NCI-H526 treated with DMSO at 0.1 percent for 48 hours (cell line): ENCODE measurements at places on chromosomes 4 and X.
A peak's percentile ranks its signal among the peaks of the same experiment; 100 is the strongest.

DNA sequence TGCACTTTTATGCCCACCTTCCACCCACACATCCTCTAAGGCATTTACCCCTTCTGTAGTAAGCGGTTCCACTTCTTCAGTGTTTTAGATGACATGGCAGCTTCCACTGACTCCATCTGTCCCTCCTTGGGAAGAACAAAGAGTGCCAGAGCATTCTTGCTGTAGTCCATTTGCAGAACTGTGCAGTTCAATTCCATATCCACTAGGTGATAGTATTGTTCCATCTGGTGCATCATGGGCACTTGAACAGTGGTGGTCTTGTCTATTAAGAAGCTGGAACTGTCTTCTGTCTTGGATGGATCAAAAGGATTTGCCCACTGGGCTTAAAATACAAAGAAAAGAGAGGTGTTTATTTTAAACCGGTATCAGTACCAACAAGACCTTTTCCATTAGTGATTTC, 3.5 kb downstream of the SERPINA7 start:
- peak; percentile 5 for DNase-seq

DNA sequence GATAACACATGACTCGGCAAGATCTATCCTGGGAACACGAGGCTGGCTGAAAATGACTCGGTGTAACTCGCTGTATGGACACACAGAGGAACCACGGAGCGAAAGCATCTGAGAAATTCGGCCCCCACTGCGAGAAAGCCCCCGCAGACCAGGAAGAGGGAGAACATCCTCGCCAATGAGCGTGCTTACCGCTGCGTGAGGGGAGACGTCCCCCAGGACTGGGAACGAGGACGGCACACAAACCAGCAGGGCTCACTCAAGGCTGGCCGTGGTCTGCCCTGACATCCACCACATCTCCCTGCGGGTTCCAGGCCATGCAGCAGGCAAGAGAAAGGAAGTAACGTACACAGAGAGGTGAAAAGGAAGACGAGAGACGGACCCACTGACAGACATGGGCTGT, 17.6 kb upstream of the GTPBP6 start:
- no peak for DNase-seq

- DNase-seq, result no peak
Measured at GRCh38 chr4:168679819-168680218, 183.0 kb downstream of the PALLD start.

GRCh38 chrX:117973110-117973807, 143.4 kb downstream of the KLHL13 start:
- DNase-seq, result no peak

GRCh38 chr4:128244379-128244778, 43.2 kb downstream of the PGRMC2 start:
- DNase-seq, result no peak

DNA sequence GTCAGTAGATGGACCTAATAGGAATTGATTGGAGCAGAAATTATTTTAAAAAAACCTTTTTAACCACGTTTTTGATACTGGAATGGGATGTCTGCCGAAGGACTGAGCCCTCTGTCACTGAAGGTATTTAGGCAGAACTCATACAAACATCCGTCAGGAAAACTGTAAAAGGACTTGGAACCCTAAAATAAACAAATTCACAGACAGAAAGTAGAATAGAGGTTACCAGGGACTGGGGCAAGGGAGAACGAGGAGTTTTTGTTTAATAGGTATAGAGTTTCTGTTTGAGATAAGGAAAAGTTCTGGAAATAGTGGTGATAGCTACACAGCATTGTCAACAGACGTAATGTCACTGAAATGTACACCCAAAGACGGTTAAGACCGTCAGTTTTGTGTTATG, 105.5 kb downstream of the BCOR start:
- DNase-seq, result no peak

GRCh38 chr4:145852256-145852839, 86.3 kb downstream of the ZNF827 start:
- no peak for DNase-seq

DNA sequence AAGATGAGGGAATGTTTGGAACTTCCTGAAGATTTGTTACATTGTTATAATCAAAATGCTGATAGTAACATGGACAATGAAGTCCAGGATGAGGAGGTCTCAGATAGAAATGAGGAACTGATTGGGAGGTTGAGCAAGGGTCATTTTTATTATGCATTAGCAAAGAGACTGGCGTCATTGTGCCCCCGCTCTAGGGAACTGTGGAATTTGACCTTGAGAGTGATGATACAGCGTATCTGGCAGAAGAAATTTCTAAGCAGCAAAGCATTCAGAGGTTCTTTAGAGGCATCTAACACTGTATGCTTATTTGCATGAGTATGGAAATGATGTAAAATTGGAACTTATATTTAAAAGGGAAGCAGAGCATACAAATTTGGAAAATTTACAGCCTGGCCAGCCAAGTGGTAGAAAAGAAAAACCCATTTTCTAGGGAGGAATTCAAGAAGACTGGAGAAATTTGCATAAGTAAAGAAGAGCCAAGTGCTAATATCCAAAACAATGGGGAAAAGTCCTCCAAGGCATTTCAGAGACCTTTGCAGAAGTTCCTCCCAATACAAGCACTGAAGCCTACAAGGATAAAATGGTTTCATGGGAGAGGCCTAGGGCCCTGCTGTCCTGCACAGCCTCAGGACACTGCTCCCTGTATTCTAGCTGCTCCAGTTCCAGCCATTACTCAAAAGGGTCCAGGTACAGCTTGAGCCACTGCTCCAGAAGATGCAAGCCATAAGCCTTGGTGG, 483.0 kb upstream of the NDST4 start:
- DNase-seq, result peak; percentile 14

- DNase-seq, result peak; percentile 38
Measured at GRCh38 chr4:89158884-89159503, 47.7 kb downstream of the TIGD2 start.

DNA sequence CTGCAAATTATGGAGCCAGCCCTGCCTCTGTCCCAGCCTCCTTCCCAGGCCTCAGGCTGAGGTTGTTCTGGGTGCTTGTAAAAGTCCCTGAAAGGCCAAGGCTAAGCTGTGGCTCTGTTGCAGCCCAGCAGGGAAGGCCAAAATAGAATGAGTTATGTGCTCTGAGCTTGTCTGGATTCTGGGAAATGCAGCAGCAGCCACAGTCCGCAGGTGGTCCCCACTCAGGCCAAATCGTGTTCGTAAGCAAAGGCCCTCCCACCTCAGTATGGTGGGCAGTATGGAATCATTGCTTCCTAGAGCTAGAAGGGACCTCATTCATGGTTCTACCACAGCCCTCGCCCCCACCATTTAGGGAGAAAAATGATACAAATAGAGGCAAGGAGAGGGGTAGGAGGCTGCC, 4.7 kb upstream of the TCEAL1 start:
- DNase-seq, result no peak

DNA sequence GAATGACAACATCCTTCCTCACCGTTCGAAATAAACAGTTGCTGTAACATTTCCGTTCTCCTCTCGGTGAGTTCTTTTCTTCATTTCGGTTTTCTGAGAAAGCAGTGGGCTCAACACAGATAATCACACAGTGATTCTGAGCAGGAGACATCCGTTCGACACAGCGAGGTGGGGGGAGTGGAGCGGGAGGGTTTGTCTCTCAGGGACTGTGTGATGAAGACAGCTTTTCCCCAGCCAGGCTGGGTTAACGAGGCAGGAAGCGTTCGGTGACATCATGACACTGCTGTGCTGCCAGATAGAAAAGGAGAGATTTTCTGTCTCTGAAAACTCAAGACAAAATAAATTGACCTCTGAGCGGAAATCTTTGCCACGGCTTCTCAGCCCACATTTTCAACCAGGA, 119.3 kb downstream of the CRLF2 start:
- DNase-seq, result no peak

DNA sequence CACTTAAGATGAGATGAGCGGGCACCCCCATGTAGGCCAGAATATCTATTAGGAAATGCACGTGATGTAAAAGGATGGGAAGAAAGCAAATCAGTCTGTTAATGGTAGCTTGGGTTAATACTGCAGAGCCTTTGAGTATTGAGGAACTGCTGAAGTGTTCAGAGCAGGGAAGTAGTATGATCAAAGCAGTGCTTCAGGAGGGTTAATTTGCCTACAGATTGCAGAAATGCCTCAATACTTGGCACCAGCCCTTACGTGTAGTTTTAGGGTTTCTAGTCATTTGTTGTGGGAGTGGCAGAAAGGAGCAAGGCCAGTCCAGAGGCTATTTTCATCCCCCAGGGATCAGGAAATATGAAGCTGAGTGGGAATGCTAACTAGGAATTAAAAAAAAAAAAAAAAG, 19.7 kb downstream of the ZFX start:
- DNase-seq, result no peak

GRCh38 chr4:147788791-147789190, 56.9 kb downstream of the ARHGAP10 start:
- no peak for DNase-seq

GRCh38 chr4:87353592-87353991, 30.9 kb upstream of the HSD17B13 start:
- DNase-seq, result no peak

DNA sequence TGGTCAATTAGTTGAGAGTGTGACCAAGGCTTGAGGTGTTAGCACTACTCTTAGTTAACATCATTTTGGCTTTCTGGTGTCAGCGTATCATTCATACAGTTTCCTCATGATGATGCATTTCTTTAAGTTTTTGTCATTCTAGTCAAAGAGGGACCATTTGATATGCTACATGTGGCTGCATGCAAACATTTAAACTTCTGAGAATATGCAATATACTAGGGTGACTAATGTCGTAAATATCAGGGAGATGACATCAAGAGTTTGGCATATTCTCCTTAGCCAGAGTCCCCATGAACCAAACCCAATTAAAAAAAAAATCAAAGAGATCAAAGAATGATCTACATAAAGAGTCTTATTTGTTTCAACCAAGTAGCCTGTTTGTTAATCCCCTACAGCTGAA, 537.4 kb upstream of the PCDH7 start:
- DNase-seq, result no peak

- no peak for DNase-seq
Measured at GRCh38 chr4:65566473-65566872, 103.8 kb downstream of the EPHA5 start.

- DNase-seq, result peak; percentile 85
Measured at GRCh38 chr4:68905939-68906779, 45.4 kb downstream of the UGT2A3 start.

DNA sequence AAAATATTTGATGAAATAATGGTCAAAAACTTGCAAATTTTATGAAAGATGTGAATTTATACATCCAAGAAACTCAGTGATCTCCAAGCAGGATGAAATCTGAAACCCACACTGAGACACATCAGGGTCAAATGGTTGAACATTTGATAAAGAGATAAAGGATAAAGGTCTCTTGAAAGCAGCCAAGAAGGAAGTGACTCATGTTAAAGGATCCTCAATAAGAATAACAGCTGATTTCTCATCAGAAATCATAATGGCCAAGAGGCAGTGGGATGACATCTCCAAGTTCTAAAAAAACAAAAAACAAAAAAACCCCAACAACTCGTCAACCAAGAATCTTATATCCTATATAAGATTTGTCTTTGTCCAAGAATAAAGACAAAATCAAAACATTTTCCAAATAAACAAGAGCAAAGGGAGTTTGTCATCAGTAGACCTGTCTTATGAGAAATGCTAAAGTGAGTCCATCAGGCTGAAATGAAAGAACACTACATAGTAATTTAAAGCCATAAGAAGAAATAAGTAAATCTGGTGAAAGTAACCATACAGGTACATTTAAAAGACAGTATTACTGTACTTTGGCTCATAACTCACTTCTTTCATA, 121.7 kb downstream of the PDS5A start:
- no peak for DNase-seq

DNA sequence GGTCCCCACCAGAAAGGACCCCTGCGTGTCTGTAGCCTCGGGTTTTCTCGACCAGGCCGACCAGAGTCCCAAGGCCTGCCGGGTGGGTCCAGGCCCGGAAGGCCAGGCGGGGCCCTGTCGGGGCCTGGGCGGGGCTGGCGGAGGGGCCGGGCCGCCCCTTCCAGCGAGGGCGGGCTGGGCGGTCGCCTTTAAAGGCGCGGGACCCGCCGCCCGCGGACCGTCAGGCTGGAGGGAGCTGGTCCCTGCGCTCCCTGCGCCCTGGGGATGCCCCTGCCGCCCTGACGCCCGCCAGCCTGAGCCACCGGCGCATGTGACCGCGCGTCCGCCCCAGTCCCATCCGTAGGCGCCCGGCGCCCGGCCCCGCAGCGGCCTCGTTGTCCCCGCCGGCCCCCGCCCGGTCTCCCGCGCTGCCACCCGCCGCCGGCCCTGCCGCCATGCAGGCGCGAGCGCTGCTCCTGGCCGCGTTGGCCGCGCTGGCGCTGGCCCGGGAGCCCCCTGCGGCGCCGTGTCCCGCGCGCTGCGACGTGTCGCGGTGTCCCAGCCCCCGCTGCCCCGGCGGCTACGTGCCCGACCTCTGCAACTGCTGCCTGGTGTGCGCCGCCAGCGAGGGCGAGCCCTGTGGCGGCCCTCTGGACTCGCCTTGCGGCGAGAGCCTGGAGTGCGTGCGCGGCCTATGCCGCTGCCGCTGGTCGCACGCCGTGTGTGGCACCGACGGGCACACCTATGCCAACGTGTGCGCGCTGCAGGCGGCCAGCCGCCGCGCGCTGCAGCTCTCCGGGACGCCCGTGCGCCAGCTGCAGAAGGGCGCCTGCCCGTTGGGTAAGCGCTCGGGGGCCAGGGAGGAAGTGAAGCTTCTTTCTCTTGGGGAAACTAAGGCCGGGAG, at the start of gene HTRA3:
TSS of gene HTRA3 (plus strand) at position 220 of the 883 bp plus-strand sequence. CDS start at position 435, 215 bp downstream.
- no peak for DNase-seq

DNA sequence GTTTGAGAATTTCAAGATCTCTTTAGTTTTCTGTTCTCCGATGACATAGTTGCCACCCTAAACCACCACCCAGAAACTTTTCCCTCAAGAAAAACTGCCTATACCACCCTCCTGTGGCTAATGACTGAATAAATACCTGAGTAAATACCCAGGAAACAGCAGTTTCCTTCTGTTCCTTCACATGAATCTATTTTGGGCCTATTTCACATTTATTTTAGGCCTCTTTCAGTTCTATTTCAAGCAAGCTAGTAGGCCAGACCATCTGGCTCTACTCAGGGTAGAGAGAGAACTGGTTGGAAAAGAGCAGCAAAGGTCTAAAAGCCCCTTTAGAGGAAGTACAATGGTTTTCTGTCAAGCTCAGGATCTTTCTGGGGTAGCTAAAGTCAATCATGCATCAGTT, 23.4 kb downstream of the ARHGEF9 start:
- DNase-seq, result no peak

DNA sequence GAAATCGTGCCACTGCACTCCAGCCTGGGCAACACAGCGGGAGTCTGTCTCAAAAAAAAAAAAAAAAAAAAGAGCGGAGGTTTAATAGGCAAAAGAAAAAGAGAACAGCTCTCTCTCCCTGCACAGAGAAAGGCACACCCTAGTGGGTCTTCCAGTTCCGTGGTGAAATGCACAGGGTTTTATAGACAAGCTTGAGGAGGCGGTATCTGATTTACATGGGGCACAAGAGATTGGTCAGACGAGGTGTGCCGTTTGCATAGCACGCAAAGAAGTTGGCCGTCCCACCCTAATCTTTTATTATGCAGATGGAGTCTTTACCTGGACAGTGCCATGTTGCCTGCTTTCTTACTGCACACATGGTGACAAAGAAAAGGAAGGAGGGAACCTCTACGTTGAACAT, 33.5 kb upstream of the REST start:
- DNase-seq, result peak; percentile 41

- no peak for DNase-seq
Measured at GRCh38 chr4:150805183-150806025, 209.7 kb downstream of the LRBA start.

GRCh38 chr4:186759990-186760389, 36.3 kb upstream of the FAT1 start:
- DNase-seq, result no peak

- DNase-seq, result no peak
Measured at GRCh38 chr4:155487210-155487609, 110.4 kb upstream of the MAP9 start.

GRCh38 chr4:86558258-86558657, 35.9 kb upstream of the PTPN13 start:
- no peak for DNase-seq
